ENCODE measurements at places on chromosomes 13 and 19.

GRCh38 chr19:58460039-58460438 lies 6.8 kb upstream of the ZNF324 start:
- DNase-seq = no peak

DNA sequence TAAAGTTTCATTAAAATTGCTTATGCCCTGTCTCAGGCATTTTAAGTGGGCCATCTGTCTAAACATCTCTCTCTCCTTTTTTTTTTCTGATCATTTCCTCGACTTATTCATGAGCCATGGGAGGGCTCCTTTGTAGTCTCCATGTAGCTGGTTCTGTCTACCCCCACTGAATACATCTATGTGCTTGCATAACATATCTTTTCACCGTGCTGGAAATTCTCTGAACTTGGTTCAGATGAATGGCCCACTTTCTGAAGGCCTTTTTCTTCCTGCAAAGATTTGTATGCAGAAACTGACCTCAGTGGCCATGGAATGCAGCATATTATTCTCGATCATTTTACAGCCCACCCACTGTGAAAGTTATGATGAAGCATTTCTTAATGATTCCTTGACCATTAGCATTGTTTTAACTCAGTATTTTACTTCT lies 225.3 kb downstream of the GGACT start:
- DNase-seq = peak; percentile 20

GRCh38 chr19:47896773-47897172 lies 10.7 kb upstream of the SULT2A1 start:
- no peak for DNase-seq

GRCh38 chr19:13521066-13521465 lies 14.8 kb upstream of the CACNA1A start:
- DNase-seq = no peak

- DNase-seq = no peak
Measured at GRCh38 chr13:43580280-43580679, 206.5 kb downstream of the ENOX1 start.

GRCh38 chr13:70027551-70027950 lies 80.1 kb upstream of the ATXN8OS start:
- no peak for DNase-seq

GRCh38 chr19:38701455-38702063 lies 42.7 kb downstream of the CAPN12 start:
- no peak for DNase-seq

GRCh38 chr13:90156390-90156789 lies 1191.1 kb upstream of the MIR17HG start:
- DNase-seq = no peak

GRCh38 chr13:113596321-113597200 lies 12.0 kb downstream of the TFDP1 start:
- no peak for DNase-seq

DNA sequence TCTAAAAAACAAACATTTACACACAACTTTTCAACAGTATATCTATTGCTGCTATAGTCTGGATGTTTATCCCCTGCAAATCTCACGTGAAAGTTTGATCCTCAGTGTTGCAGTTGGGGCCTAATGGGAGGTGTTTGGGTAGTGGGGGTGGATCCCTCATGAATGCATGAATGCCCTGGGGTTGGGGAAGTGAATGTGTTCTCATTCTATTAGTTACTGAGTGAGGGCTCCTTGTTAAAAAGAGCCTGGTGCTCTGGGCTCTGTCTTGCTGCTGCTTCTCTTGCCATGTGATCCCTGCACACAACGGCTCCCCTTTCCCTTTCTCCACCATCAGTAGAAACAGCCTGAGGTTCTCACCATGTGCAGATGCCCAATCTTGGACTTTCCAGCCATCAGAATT lies 242.7 kb upstream of the HTR2A start:
- no peak for DNase-seq

DNA sequence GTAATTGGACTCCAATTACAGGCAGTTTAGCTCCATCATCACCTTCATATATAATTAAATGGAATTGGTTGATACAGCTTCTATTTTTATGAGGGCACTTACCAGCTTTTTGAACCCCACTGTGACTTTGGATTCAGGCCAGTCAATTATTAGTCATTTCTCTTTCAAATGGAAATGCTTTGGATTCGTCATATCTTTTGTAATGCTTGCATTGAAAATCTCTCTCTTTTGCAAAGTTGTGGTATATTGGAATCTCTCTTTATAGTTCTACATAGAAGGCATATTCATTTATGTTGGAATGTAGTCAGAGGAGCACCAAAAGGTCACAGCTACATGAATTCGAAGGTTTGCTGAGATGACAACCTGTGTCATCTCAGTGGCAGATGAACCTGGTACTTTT lies 1074.3 kb upstream of the SLC10A2 start:
- no peak for DNase-seq

DNA sequence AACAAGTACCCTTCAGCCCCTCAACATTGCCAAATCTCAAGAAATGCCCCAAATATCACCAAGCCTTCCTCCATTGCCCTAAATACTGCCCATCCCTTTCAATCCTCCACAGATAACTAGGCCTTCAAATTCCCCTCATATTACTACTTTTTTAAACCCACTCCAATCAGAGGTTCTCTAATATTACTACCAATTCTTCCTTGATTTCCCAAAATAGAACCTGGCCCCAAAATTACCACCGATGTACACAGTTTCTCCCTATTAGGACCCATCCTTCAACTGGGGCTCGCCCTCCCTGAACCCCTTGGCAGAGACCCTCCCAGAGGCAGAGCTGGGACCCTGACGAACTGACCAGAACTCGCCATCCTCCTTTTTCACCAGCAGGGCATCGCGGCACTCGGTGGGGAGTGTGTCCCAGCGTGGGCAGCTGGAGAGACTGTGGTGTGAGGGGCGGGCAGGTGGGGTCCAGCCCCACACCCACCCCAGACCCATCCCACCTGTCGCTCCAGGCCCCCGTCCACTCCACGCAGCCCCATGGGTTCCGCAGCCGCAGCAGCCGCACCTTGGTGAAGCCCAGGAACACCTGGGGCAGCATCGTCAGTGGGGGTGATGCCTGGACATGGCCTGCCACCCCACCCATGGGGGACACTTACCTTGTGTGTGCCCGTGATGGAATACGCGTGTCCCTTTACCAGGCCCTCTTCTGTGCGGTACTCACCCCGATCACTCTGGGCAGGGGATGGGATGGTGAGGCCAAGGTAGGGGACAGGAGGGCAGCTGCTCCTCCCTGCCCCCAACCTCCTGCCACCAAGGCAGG lies 6.1 kb downstream of the CAPN12 start:
- no peak for DNase-seq

- DNase-seq = no peak
Measured at GRCh38 chr19:2976609-2977000, 759 bp upstream of the TLE6 start.

DNA sequence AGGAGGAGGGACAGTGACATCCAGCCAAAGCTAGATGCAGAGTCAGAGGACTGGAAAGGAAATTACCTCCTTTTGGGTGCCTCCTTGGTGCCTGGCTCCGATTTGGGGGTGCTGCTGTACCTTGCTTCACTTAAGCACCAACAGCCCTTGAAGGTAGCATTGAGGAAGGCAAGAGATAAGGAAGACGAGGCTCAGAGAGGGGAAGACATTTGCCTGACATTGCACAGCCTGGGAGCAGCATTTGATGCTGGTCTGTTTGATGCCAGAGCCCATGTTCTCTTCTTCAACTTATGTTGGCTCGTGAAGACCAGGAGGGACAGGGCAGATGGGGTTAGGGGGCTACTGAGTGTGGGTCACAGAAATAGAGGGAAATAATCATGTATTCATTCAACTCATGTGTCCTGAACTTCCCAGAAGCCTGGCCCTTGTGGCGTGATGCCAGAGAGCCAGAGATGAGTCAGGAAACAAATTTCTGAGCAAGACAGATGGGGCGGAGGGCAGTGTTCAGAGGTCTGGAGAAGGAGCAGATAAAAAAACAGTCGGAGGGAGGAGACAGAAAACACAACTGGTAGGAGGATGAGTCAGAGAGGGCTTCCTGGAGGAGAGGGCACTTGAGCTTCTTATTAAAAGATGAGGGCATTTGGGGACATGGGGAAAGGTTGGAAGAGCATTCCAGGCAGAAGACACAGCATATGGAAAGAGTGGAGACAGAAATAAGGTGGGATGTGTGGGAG lies 3.0 kb upstream of the C19orf81 start:
- no peak for DNase-seq

GRCh38 chr19:36488118-36488845 lies 1.1 kb downstream of the ZNF566 start:
- DNase-seq = no peak

GRCh38 chr13:26759907-26760831 lies at the start of gene GPR12:
Gene GPR12 (minus strand): TSS chr13:26760786. CDS start chr13:26759827, 959 bp downstream.
- no peak for DNase-seq

DNA sequence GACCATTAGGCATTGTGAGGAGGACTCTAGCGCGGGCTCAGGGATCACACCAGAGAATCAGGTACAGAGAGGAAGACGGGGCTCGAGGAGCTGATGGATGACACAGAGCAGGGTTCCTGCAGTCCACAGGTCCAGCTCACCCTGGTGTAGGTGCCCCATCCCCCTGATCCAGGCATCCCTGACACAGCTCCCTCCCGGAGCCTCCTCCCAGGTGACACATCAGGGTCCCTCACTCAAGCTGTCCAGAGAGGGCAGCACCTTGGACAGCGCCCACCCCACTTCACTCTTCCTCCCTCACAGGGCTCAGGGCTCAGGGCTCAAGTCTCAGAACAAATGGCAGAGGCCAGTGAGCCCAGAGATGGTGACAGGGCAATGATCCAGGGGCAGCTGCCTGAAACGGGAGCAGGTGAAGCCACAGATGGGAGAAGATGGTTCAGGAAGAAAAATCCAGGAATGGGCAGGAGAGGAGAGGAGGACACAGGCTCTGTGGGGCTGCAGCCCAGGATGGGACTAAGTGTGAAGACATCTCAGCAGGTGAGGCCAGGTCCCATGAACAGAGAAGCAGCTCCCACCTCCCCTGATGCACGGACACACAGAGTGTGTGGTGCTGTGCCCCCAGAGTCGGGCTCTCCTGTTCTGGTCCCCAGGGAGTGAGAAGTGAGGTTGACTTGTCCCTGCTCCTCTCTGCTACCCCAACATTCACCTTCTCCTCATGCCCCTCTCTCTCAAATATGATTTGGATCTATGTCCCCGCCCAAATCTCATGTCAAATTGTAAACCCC lies 2.8 kb upstream of the CEACAM5 start:
- DNase-seq = no peak

GRCh38 chr13:49953560-49953959 lies 17.4 kb upstream of the SPRYD7 start:
- DNase-seq = no peak

Data from BJ (cell line).